ENCODE measurements at places on chromosomes 1 and 21. TPM values are rescaled to one million over a fixed set of nuclear protein-coding genes. Genes with fewer than 3 reads are reported as not detected.

ITPKB gene
- 4.9 TPM for polyA plus RNA-seq

MARK1 gene
- polyA plus RNA-seq, result 6.1 TPM

DNA sequence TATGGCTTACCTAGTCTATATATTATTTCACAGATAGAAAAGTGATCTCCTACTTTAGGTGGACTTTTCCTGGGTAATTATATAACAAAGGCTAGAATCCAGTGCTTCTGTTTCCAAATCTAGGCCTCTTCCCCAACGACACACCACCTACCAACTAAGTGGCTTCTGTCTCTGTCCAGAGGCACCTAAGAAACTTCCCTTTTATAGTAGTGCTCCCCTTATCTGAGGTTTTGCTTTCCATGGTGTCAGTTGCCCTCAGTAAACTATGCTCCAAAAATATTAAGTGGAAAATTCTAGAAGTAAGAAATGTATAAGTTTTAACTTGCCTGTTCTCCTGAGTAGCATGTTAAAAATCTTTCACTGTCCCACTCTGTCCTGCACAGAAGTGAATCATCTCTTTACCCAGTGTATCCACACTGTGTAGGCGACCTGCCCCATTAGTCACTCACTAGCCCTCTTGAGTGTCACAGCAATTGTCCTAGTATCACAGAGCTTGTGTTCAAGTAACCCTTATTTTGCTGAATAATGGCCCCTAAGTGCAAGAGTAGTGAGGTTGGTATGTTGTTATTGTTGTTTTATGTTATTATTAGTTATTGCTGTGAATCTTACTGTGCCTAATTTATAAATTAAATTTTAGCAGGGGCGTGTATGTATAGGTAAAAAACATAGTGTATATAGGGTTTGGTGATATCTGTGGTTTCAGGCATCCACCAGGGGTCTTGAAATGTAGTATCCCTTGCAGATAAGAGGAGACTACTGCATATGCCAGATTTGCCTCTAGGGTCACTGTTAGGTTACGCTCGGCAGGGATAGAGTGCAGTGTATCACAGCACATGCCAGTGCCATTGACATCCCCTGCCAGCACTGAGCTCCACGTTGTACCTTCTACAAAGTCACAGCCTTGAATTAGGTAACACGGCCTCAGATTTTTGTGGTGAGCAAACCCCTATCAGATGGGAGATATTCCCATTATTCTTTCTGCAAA is 14.7 kb upstream of the CD53 start:
- H3K4me1 ChIP-seq, result no peaks in the 10 kb centered on the region
- no peak for DNase-seq
- H3K27me3 ChIP-seq, result no peaks in the 10 kb centered on the region

- H3K4me1 ChIP-seq, result peaks cover 50% of the 10 kb centered on the region
- peak overlapping the region; percentile 88 for H3K27ac ChIP-seq
- H3K4me3 ChIP-seq, result no peak overlapping the region
- H3K36me3 ChIP-seq, result peaks cover 17% of the 10 kb centered on the region
- DNase-seq, result no peak
- H3K27me3 ChIP-seq, result no peaks in the 10 kb centered on the region
Observed at GRCh38 chr1:234600418-234601281, 9.3 kb downstream of the IRF2BP2 start.

DNA sequence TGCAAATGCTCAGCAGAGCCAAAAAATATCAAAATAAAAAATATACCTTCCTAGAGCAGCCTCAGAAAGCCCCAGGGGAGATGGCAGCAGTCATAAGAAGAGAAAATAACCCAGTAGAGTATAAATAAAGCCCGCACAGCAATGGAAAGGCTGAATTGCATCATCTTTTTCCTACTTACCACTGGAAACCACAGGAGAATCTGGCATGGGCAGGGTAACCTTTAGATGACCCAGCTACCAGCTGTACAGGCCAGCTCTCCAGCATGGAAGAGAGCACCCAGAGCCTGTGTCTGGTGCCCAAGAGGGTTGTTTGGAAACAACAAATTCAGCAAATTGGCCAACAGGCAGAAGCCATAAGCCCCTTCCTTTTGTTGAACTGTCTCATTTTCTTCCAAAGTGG is 253.1 kb downstream of the OMA1 start:
- H3K27me3 ChIP-seq, result no peaks in the 10 kb centered on the region
- H3K27ac ChIP-seq, result no peak overlapping the region
- H3K4me3 ChIP-seq, result no peak overlapping the region
- DNase-seq, result no peak
- no peaks in the 10 kb centered on the region for H3K36me3 ChIP-seq

- DNase-seq, result no peak
- H3K27me3 ChIP-seq, result no peaks in the 10 kb centered on the region
- H3K27ac ChIP-seq, result no peak overlapping the region
- no peak overlapping the region for H3K4me3 ChIP-seq
- H3K36me3 ChIP-seq, result no peaks in the 10 kb centered on the region
Observed at GRCh38 chr1:202374099-202374498, 25.6 kb downstream of the PPP1R12B start.

GRCh38 chr1:190478149-190479049 is 735 bp upstream of the BRINP3 start:
- H3K27ac ChIP-seq, result no peak overlapping the region
- H3K27me3 ChIP-seq, result peaks cover 42% of the 10 kb centered on the region
- H3K4me1 ChIP-seq, result peaks cover 6% of the 10 kb centered on the region
- H3K4me3 ChIP-seq, result peak overlapping the region; percentile 28

GRCh38 chr1:162349635-162350330 is 26.9 kb downstream of the SPATA46 start:
- no peak overlapping the region for H3K4me3 ChIP-seq
- H3K27ac ChIP-seq, result peak overlapping the region; percentile 69
- H3K27me3 ChIP-seq, result no peaks in the 10 kb centered on the region
- peaks cover 16% of the 10 kb centered on the region for H3K4me1 ChIP-seq

DNA sequence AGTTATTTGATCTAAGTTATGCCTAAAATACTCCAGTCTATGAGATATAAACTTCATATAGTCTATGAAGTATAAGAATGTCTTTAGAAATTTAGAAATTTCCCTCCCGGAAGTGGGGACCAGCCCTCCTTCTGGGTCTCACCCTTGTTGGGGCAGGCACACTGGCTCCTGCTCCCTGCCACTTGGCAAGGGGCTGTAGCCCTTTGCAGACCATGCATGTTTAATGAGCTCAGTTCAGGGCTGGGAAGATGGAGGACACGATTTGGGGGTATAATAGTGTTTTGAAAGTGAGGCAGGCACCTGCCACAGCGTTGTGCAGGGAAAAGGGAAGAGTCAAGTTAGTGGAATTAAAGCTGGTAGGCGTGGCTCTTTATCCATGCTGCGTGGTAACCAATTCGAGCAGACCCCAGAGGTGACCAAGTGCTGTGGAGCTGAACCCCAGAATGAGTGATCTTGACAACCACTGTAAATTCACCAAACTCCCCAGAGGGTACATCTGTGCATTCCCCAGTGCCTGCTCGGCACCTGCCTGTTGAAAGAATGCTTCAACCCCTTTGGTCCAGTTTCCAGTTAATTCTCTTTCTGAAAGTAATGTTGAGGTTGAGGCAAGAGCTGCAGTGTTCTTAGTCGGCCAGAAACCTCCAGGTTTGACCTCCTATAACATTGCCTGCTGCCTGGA is 79.6 kb downstream of the DOP1B start:
- no peak overlapping the region for H3K4me3 ChIP-seq
- no peak for DNase-seq
- H3K27me3 ChIP-seq, result no peaks in the 10 kb centered on the region

DNA sequence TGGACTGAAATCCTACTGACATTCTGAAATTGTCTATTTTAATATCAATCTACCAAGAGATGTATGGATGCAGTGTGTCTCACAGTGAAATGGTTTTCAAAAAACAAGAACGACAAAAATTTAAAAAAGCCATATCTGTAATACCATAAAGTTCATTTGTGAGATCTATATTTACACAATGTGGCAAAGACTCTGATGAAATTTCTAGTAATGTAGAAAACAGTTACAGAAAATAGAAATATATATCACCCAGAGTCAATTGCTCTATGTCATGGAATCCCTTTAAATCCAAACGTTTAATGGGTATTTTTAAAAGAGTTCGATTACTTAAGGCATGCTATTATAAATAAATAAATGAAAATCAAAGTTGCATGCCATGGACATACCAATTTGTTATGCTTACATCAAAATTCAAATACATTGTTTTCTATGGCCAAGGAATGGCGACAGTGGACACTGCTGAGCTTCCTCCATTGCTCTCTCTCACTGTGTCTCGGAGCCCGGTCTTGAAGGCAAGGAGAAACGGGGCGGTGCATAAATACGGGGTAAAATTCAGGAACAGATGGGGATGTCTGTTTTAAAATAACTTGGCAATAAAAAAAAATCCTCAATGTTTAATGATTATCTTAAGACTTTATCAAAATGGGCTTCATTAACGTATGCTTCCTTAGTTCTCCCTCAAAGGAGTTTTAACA is 37.0 kb upstream of the SAMSN1 start:
- no peaks in the 10 kb centered on the region for H3K27me3 ChIP-seq
- H3K4me1 ChIP-seq, result no peaks in the 10 kb centered on the region
- no peak for DNase-seq
- H3K4me3 ChIP-seq, result no peak overlapping the region

DNA sequence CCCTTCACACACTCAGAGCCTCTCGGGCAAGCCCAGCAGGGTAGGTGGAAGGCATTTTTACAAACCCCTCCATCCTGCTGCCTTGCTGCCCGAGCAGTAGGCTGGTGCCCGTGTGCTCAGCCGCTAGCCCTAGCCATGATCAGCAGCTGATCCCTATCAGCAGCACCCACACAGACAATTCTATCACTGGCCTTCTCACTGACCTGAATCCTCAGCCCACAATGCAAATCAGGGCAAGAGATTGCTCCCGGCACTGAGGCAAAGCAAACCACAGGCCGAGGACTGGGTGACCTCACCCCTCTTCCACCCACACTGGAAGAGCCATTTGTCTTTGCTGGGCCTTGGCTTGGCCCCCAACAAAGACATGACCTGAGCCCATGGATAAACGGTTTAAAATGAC is 895 bp upstream of the PDZK1 start:
- DNase-seq, result no peak
- H3K36me3 ChIP-seq, result no peaks in the 10 kb centered on the region
- H3K4me3 ChIP-seq, result no peak overlapping the region
- H3K4me1 ChIP-seq, result peaks cover 20% of the 10 kb centered on the region
- H3K27ac ChIP-seq, result no peak overlapping the region

GRCh38 chr21:44647222-44647552 is 973 bp downstream of the KRTAP10-11 start:
- no peaks in the 10 kb centered on the region for H3K4me1 ChIP-seq
- no peaks in the 10 kb centered on the region for H3K36me3 ChIP-seq
